ENCODE measurements at places on chromosomes 7 and 10.

DNA sequence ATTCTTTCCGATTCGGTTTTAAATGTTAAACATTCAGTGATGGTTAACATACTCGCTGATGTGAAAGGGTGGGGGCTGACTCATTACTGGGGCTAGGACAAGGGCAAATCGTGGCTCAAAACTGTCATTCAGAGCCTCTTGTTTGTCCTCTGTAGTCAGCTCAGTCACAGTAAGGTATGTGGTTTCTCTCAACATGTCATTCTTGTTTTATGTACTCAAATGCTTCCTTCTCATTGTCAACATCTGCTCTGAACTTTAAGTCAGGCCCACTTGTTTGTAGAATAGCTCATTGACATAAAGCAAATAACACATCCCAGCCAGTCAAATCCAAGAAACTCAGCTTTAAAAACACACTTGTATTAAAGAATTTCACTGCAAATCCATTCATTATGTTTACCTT is 7.3 kb downstream of the SLC16A9 start:
- DNase-seq, result no peak

DNA sequence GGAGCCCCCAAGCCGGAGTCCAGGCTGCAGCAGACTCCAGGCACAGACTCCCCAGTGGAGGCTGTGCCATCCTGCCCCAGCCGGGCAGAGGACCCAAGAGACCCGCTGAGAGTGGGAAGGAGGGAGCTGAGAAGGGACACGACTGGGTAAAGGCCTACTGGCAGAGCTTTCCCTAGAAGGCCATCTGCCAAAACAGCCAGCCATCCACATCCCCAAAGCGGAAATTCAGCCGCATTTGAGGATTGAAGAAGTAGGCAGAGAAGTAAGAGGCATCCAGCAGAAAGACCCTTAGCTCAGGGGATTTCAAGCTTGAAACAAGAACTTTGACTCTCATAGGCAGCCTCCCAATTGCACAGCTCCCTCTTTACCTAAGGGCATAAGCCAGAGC is 857 bp downstream of the CPXM2 start:
- DNase-seq, result no peak

DNA sequence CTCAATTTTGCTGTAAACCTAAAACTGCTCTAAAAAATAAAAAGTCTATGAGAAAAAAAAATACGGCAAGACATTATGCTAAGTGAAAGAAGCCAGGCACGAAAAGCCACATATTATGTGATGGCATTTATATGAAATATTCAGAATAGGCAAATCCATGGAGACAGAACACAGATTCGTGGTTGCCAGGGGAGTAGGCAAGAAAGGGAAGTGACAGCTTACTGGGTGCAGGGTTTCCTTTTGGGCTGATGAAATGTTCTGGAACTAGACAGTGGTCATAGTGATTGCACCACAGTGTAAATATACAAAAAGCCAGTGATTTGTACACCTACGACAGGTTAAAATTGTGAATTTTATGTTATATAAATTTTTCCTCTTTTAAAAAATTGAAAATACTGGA is 41.3 kb upstream of the GLI3 start:
- no peak for DNase-seq

- no peak for DNase-seq
Measured at GRCh38 chr10:63699785-63700613, 178.8 kb downstream of the REEP3 start.

DNA sequence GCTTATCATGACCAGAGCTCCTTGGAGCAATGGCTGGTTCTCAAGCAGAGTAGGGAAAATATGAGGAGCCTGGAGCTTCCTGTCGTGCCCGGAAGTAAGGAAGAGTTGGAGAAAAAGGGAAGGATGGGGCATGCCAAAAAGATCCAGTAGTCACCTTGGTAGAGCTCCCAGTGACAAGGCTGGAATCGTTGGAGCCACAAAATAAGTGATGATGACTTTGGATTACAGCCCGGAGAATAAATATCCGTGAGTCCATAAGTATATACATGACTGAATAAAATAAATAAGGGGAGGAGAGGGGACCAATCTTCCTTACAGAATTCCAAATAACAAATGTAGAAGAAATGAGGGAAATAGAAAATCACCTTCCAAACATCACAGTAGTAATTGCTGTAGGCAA is 29.3 kb downstream of the LMTK2 start:
- DNase-seq, result no peak

DNA sequence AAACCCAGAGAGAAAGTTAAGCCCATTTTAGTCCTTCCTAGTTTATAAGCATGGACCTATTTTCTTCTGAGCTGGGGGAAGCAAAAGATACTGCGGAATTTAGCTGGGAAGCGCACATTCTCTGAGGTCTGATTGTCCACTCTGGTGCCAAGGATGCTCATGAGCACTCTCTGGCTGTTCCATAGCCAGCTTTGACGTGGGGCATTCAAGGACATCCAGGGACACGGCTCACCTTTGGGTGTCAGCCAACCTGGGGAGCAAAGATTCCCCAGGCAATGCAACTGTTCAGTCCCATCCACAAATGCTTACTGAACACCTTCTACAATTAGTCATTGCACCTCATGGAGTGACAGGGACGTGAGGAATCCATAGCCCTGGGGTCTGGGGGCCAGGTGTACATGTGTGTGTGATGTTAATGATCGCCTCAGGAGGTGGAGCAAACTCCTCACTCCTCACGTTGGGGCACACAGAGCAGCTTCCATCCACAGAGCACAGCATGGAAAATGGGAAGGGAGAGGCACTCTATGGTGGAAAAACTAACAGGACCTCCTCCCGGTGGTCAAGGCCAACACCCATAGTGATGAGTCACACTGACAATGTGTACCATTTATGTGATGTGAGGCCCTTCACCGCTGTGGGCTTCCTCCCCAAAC is 67.5 kb upstream of the IGFBP3 start:
- DNase-seq, result no peak

DNA sequence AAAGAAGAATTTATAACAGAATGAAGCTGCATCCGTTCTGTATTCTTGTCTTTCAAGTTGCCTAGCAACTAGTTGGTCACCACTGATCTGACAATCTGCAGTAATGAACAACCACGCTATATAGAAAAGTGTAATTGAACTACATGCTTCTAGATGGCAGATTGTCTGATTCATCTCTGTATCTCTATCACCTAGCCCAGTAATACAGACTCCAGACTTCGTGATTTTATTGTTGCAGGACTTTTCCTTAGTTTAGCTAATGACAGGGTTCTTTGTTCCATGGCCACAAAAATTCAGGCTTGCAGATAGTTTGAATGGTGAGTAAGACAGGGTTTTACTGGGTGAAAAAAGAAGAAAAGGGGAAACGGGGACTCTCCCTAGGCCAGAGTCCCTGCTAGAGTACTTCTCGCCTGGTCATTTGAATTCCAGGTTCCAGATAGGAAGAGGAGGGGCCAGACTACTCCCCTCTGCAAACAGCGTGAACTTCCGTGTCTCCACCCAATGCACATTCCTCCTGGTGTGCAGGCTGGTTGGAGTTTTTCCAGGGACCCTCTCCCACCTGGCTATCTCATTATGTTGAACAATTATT is 45.9 kb downstream of the COL1A2 start:
- no peak for DNase-seq

DNA sequence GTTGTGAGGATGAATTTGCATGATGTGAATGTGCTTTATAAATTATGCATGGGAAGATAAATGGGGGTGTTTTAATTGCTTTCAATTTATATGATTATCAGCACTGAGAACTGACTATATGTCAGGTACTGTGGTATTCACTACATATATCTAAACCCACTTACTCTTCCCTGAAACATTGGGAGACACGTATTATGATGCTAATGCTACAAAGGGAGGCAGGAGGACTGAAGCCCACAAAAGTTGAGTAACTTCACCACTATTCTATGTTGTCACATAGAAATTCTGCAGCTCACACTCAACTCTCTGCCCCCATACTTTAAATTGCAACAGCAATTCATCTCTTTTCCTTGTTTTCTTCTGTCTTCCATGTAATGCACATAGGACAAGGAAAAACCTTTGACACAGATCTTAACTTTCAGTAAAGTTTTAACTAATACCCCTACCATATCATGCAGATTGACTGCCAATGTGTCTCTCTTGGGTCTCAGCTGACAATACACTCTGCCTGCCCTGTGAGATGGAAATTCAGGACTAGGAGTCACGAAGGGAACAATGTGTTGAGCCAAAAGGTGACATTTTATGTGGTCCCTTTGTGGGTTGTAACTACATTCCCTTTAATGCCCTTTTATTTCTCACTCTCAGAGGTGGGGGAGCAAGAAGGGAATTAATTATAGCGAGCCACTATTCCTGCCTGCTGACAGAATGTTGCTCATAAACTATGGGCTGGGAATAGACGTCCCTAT is 691.0 kb upstream of the SORCS1 start:
- DNase-seq, result no peak

DNA sequence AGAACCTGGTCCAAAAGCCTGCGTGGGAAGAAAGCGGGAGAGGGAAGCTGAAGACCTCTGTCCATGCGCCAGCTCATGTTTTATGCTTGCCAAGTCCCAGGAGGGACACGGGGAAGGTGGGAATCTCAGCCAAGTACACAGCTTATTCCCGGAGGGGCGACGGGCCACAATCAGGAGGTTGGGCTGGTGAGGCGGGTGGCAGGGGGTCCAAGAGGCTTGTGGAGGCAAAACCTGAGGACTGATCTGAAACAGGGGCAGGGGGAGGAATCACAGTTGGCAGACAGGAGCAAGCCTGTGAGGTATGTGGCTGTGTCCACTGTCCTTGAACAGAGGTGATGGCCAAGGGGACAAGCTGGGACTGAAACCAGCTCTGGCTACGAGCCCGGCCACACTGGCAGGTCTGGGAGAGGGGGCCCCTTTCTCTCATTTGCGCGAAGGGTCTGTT is 38.0 kb upstream of the LEP start:
- DNase-seq, result no peak

DNA sequence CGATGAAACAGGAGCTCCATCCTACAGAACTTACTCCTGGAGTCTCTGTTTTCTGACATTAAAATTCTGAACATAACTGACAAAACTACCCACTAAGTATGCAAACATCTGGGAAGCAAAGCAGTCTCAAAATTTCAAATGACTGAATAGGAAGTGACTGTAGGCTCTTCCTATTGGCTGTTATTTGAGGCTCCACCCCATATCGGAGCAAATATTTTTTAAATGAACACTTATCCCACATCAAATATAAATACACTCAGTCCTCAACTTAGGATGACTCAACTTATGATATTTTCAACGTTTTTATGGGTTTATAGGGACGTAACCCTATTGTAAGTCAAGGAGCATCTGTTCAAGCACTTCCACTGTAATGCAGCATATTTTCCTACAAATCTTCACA is 8.8 kb downstream of the HSPA12A start:
- no peak for DNase-seq

- no peak for DNase-seq
Measured at GRCh38 chr10:132306864-132307751, 642 bp downstream of the STK32C start.

DNA sequence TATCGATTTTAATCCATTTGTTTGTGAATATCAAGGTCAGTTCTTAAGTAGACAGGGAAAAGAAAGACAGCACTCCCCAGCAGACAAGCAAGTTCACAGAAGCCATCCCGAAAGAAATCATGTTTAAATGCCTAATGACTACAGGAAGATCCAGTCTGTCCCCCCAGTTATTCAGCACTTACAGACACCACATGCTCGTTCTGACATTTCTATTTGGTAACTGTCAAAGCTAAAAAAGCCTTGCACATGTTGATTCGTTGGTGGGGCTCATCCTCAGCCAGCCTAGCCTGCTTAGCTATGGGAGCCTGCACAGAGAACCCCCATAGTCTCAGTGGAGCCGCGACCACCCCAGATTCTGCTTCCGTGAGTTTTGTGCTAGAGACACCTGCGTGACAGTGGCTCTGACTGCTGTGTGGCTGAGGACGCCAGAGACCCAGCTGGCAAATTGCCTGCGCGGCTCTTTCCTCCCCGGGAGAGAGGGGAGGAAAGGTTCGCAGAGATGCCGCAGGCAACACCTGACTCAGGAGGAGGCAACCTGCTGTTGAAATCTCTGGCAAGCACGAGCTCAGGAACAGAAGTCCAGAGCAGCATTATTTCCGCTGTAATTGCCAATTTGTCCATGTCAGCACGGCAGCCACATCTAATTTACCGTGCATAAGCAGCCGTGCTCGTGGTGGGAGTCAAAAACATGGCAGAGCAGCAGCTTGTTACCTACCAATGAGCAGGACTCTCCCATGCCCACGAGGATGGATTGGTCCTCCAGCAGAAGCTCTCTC is 194.2 kb downstream of the GPAM start:
- no peak for DNase-seq

DNA sequence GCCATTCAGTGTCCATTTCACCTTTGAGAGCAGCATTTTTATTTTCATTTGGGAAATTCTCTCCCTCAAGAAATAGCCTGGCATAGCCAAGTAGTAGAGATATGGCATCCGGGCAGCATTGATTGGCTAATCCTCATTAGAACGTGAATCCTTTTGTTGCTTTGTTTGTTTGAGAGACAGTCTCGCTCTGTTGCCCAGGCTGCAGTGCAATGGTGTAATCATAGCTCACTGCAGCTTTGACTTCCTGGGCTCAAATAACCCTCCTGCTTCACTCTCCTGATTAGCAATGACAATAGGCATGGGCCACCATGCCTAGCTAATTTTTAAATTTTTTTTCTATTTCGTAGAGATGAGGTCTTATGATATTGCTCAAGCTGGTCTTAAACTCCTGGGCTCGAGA is 1174.9 kb upstream of the AUTS2 start:
- no peak for DNase-seq

DNA sequence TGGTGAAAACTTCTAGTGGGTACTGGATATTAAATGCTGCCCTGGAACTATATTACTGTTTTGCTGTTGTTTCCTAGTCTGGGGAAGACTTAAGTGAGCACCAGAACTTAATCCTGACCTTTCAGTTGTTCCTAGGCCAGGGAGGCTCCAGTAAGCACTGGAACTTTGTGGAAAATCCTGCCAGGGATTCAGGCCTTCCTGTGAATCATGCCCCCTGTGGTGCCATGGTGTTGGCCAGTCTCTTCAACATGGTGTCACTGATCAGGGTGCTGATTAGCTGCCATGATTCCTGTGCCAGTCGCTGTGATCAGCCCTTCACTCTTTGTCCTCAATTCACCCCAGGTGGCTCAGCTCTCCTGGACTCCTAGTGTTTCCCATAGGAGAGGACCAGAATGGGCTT is 8.5 kb upstream of the AOAH start:
- DNase-seq, result no peak

GRCh38 chr10:114753126-114753525 is 68.5 kb upstream of the FHIP2A start:
- DNase-seq, result no peak

All from NCI-H187 treated with DMSO at 0.1 percent for 48 hours (cell line).